ENCODE measurements at places on chromosomes 7 and 10. TPM values are rescaled to one million over a fixed set of nuclear protein-coding genes. Genes with fewer than 3 reads are reported as not detected.

GRCh38 chr7:145105561-145105960 lies 269.7 kb upstream of the TPK1 start:
- DNase-seq: no peak

GRCh38 chr7:16034353-16034752 lies 347.9 kb upstream of the MEOX2 start:
- no peak for DNase-seq

DNA sequence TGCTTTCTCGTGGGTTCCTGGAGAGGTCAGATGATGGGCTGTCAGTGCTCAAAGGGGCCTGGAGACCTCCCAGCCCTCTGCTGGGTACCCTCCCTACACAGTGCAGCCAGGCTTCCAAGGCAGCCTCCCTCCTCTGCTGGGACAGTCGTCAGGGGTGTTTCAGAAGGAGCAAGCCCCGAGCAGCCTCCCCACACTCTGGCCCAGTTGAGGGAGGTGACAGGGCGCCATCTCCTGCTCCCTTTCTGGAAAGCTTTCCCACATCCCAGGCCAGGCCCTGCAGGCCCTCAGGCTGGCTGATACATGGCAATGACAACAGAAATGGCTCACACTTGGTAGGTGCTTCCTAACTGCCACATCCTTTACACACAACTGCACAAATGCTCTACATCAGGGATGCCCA lies 32.1 kb downstream of the KCNMA1 start:
- no peak for DNase-seq

GRCh38 chr7:30963842-30964241 lies at the start of gene GHRHR:
Gene GHRHR (plus strand): TSS chr7:30963953. CDS start chr7:30964069, 116 bp downstream.
- no peak for DNase-seq

- DNase-seq: no peak
Observed at GRCh38 chr10:95405655-95406054, 114.9 kb upstream of the PDLIM1 start.

The ADAP1 gene
- 8.2 TPM for total RNA-seq

The ERVW-1 gene
- not detected for total RNA-seq
